ENCODE measurements at places on chromosomes 5 and 9.

- peak; percentile 44 for DNase-seq
Observed at GRCh38 chr9:137049544-137050449, 3.8 kb upstream of the NPDC1 start.

DNA sequence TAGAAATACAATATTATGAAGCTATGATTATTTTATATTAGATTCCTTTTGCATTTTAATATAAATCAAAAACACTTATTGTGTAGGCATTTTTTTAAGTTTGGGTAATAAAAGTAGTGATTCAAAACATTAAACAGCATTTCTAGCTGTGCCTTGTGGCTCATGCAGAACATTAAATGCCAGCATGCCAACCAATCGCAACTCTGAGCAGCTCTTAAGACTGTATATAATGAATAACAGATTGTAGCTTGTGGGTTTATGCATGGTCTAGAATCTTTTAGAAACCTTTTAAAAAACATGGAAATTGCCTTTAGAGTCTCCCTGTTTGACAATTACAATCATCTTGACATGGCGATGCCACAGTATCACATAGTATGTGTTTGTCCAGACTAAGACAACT is 903.8 kb downstream of the EFNA5 start:
- no peak for DNase-seq

DNA sequence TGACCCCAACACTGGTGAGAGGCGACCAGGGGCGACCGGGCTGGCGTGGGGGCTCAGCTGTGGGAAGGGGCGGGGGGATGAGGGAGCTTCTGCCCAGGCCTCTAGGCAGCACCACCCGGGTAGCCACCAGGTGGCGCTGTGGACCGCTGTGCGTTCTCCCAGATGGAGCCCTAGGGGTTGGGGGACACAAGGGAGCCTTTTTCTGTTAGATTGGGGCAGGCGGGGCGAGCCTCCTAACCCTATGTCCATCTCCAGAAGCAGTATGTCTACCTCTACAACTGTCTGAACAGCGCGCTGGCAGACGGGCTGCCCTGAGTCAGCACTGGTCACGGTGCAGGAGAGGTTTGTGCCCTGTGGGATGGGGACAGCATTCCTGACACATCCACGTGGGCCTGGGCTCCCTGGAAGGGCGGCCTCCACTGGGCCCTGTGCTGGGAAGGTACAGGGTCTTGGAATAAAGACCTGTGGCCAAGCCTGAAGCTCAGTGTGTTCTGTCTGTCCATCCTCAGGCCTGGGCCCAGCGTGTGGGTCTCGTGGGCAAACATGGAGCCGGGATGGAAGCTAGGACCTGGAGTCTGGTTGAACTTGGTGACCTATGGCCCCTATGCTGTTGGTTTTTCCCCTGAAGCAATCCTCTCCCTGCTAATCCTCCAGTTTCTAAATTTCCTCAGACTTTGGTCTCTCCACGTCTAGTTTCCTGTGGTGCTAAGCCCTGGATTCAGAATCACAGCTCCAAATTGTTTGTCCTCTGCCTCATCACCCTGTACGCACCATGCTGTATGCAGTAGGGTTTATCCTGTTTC is 23.1 kb upstream of the SPTLC1 start:
- peak; percentile 50 for DNase-seq

GRCh38 chr5:79843450-79844388 is 147.3 kb downstream of the MTX3 start:
- DNase-seq, result no peak

GRCh38 chr9:70569070-70569772 is 154.8 kb upstream of the KLF9 start:
- DNase-seq, result peak; percentile 44

DNA sequence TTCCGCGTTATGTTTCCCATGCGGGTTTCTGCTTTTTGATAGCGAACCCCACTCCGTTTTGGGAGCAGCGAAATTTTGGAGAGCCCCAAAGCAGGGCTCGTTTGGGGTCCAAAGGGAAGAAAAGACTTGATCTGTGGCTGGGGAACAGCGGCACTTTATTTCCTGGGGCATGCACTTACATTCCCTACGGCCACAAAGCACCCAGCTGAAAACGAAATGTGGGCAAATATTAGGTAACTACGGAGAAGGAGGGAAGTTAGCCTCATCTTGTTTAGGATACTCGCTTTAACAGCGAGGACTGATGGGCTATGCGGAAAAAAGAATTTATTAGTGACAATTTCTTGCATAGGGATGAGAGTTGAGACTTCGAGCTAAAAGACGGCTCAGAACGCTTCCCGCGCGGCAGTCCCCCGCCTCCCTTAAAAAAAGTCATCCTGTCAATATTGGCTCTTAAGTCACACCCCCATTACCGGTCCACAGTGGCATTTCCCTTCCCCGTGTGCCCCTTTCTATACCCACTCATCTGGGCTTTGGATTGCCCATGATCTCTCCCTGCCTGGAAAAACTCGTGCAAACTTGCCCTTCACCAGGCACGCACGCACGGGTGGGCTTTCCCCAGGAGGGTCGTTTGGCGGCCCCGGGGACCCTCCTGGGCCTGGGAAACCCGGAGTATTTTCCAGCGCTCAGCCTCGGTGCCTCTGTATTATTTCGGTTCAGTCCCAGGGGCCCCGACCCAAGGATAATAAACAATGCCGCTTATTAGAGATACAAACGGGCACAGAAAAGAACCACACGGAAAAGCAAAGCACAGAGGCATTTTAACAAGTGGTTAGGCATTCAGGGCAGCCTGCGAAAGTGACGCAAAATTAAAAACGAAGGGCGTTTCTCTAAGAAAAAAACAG is 35.8 kb upstream of the NFIB start:
- peak; percentile 29 for DNase-seq

GRCh38 chr9:115296831-115297565 is 179.0 kb upstream of the TNC start:
- DNase-seq, result peak; percentile 63

- DNase-seq, result no peak
Observed at GRCh38 chr5:112960863-112961504, 15.6 kb upstream of the DCP2 start.

DNA sequence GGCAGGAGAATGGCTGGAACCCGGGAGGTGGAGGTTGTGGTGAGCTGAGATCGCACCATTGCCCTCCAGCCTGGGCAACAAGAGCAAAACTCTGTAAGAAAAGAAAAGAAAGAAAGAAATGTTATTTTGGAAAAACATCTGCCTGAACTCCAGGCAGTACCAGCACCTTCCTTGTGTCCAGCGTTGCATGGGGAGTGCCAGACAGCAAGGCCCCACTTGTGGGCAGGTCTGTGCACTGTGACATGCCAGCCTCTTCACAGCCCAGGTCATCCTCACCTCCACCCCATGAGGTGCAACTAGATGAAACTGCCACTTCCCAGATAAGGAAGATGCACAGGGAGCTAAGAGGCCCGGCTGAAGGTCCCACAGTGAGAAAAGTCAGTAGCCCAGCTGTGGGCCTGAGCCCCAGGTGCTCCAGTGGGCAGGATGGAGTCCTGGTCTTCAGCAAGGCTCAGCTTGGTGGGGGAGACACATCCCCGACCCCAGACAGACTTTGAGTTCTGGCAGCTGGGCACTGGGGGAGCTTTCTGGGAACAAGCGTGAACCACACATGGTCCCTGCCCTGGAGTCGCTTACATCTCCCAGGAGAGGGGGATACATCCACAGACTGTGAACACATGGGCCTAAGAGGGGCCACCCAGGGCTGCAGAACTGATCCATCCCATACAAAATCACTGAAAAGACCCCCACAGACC is 146.9 kb upstream of the IER5L start:
- DNase-seq, result no peak

- peak; percentile 39 for DNase-seq
Observed at GRCh38 chr5:151267491-151268260, 14.7 kb downstream of the GM2A start.

DNA sequence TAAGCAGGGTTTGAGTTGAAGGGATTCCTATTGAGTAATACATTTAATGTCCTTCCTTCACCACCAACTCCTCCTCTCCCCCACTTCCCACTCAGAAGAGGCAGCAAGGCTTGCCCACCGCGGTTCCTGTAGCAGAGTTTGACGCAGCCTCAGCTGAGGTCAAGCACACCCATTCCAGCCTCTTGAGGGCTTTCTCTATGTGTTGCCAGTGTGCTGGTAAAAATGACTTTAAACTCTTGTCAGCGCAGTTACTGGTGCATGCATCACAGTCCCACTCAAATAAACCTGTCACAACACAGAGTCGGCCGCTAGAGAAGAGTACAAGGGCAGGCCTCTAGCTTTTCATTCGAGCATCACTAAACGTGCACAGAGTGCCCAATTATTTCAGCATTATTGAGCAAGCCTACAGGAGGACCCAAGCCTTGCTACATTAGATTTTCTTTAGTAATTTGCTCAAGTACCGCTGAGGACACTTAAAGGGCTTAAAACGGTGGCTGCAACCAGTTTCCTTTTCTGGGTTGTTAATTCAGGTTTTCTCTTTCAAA is 79.6 kb downstream of the TLE4 start:
- DNase-seq, result no peak

DNA sequence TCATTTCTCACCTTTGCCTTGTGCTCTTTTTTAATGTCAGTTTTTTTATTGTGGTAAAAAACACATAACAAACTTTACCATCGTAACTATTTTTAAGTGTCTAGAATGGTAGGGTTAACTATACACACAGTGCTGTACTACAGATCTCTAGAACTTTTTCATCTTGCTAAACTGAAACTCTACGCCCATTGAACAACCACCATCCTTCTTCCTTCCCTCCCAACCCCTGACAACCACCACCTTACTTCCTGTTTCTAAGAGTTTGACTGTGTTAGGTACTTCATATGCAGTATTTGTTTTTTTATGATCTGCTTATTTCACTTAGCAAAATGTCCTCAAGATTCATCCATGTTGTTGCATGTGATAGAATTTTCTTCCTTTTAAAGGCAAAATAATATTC is 54.9 kb downstream of the PSAT1 start:
- DNase-seq, result no peak

- no peak for DNase-seq
Observed at GRCh38 chr9:33080534-33080933, 4.1 kb upstream of the SMU1 start.

- DNase-seq, result peak; percentile 27
Observed at GRCh38 chr9:133991214-133991921, 756 bp downstream of the VAV2 start.

- DNase-seq, result no peak
Observed at GRCh38 chr5:137245438-137245837, 253.7 kb downstream of the SPOCK1 start.

- peak; percentile 9 for DNase-seq
Observed at GRCh38 chr5:84478603-84479002, 93.9 kb upstream of the EDIL3 start.

DNA sequence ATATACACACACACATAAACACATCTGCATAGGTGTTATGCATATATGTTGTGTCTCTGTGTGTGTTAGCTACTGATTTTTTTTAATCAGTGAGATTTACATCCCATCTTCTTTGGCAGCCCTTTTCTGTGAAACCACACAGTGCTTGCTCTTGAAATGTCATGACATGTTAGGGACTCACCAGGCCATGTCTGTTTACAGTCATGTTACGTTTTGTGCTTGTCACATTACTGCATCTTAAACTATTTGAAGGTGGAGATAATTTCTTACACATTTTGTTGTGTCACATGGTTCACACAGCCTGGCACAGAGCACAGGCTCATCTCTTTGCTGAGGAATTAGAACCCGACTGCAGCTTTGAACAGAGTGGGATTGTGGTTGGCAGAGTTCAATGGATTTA is 364.4 kb upstream of the RIOK2 start:
- DNase-seq, result no peak

GRCh38 chr5:20949636-20950035 is 961.6 kb upstream of the CDH18 start:
- no peak for DNase-seq

GRCh38 chr5:177997319-177997670 is 1.3 kb upstream of the PROP1 start:
- DNase-seq, result peak; percentile 13

- DNase-seq, result peak; percentile 80
Observed at GRCh38 chr9:91059713-91060112, 258.1 kb downstream of the SYK start.

DNA sequence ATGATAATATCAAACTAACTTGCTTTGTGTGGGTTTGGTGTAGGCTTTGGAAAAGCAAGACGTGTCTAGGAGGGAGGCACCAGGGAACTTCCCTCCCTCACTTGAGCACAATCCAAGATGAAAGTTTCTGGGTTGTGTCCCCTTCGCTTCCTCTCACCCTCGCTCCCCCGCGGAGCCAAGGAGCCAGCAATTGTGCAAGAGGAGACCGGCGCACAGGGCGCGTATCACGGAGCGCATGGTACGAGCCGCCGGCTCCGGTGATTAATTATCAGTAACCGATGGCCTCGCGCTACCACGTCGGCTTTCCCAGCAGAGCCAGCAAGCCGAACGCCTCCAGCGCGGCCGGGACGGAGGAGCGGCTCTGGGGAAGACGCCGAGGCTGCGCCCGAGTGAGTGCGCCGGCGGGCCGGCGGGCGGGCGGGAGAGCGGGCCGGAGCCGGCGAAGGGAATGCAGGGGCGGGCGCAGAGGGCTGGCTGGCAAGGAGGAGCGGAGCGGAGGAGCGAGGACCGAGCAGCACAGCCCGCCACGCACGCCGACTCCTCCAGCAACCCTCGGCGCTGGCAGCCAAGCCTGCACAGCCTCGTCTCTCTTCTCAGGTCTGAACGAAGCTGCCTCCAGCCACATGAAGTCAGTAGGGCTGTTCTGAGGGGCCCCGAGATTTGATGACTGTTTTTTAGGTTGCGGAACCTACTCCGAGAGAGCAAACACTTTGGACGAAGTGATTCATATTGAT is 143.6 kb downstream of the BNC2 start:
- DNase-seq, result peak; percentile 86

DNA sequence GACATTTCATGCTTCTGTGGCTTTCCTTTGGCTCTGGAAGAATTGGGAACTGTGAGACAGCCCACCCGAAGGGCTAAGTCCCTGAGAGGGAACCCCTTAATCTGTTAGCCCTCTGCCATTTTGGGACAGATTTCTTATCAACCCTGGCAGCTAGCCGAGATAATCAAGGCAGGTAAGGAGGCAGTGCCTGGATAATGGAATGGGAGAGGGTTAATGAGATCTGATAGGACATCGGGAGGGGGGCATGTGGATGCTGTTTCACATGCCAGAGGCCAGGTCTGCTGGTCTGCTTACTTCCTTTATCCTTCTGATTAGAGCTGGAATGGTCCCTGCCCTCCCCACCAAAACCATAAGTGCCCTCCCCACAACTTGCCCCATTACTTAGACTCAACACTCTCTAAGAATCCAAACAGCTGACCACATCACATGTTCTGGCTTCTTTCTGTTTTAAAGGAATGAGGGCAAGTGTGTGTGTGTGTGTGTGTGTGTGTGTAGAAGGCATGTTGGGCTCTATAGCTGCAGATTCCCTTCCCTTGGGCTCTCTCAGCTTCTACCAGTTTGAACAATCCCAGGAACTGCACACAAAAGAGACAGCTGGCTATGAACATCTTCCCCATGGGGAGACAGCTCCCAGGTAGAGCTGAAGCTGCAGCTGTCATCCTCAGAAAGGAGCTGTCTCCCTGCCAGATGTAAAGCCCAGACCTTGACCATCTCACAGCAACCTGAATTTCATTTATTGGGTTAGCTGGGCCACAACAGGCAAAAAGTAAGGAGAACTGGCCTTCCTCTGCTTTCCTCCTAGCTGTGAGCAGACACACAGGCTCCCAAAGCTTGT is 221.3 kb downstream of the PIK3R1 start:
- DNase-seq, result no peak
